ENCODE measurements at places on chromosomes 13 and 19.

DNA sequence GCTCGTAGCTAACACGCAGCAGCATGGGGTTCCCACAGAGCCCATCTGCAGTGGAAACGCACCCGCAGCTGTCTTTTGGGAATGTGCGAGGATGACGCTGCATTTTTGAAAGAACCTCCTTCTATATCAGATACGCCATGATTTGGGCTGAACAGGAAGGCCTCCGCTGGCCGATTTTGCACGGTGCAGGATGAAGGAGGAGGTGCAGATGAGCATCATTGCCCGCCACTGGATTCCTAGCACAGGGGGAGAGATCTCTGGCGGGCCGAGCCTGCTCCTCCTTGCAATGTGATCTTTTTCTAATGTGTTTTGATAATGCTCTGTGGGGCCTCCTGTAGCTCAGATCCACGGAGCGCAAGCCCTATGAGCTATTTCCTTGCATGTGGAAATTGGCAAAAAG is 55.5 kb downstream of the EFNB2 start:
- no peak for DNase-seq

- no peak for DNase-seq
Measured at GRCh38 chr19:292951-293350, 1.7 kb upstream of the PLPP2 start.

DNA sequence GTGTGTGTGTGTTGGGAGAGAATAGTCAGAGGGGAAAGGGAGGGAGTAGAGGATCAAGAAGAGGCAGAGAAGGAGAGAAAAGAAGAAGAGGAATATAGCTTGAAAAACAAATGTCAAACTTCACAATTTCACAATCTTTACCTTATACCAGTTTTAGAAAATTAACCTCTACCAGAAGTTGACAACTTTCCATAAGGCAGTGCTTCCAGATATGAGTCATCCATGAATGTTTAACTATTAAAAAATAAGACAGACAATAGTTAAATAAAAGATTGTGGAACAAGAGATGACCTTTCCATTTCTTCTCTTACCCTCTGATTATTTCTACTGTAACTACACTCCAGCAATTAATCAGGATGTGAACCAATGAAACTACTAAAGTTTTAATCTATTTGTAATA is 229.4 kb downstream of the ITGBL1 start:
- DNase-seq = no peak

DNA sequence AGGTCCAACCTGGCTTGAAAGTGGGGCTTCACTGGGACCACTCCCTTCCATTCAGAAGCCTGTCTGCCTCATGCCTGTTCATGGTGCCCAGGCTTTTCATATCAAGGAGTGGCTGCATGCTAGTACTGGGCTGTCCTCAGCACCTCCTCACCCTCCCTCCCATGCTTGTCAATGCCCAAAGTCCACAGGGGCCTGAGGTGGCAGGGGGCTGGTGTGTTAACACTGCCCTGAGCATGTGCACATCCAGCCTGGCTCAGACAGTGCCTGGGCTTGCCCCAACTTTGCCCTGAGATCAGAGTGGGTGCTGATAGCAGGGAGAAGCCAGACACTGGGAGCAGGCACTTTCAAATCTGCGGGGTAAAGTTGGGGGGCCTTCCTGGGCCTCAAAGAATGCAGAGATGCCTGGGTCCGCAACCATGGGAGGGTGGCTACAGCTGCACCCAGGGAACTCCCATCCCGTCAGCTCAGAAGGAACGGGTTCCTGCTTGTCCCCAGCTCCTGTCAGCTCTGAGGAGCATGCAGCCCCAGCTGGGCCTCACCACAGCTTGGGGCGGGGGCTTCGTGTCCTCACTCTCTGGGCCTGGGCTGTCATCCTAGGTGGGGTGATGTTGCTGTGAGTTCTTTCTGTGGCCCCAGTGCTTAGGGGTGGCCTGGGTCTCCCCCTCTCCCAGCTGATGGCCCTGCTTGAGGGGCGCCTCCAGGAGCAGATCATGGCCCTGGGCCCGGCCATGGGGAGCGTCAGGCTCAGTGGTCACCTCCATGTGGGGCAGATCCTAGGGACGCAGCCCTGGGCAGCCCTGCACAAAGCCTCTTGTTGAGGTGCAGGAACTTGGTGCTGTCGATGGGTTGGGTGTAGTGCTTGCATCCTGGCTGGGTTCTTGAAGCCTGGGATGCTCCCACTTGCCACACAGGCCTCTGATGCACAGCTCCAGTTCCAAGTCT is 830.6 kb upstream of the SLITRK5 start:
- DNase-seq = no peak

- no peak for DNase-seq
Measured at GRCh38 chr13:113144255-113144629, 14.2 kb upstream of the PROZ start.
